Stimulated activated CD8-positive, alpha-beta memory T cell treated with anti-CD3 and anti-CD28 coated beads, Interleukin-4, amount 100 ng/mL, for 48 hours (primary cell): ENCODE measurements at places on chromosomes 5 and 9.

DNA sequence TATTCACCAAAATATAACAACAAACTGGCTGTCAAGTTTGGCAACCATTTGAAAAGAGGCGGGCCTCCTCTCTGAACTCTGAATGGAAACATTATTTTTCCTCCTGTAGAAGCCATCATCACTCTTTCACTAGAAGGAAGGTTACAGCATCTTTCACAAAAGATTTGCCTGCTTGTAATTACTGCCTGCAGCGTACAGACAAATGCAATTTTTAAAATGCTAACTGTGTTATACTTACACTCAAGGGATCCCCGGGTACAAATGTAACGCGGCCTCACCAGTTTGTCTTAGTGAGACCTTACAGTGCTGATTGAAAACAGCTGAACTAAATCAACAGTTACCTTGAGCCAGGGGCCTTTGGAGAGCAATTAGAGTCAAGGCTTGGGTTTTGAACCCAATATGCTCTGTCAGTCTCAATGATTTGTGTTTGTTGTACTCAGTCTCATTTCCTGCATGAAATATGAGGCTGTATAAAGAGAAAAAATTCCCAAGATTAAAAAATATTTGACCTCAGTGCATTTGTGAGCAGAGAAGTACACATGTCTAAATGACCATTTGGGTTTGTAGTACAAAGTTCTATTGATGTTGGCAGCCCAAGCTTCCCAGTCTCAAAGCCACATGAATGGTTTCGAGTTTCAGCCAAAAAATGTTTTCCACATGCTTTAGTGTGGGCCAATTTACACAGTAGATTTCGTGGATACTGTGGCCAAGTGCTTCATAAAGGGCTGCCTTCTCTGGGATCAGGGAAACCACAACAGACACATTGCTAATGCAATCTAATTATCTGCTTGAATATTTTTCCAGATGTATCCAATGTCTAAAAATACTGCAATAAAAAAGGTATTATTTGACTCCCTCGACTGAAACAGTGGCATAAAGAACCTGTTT, 500.0 kb downstream of the SPATA31D1 start:
- DNase-seq: no peak

GRCh38 chr5:135596157-135596763, 17.5 kb upstream of the CXCL14 start:
- no peak for DNase-seq

- no peak for DNase-seq
Measured at GRCh38 chr5:53543401-53543800, 17.0 kb upstream of the NDUFS4 start.

DNA sequence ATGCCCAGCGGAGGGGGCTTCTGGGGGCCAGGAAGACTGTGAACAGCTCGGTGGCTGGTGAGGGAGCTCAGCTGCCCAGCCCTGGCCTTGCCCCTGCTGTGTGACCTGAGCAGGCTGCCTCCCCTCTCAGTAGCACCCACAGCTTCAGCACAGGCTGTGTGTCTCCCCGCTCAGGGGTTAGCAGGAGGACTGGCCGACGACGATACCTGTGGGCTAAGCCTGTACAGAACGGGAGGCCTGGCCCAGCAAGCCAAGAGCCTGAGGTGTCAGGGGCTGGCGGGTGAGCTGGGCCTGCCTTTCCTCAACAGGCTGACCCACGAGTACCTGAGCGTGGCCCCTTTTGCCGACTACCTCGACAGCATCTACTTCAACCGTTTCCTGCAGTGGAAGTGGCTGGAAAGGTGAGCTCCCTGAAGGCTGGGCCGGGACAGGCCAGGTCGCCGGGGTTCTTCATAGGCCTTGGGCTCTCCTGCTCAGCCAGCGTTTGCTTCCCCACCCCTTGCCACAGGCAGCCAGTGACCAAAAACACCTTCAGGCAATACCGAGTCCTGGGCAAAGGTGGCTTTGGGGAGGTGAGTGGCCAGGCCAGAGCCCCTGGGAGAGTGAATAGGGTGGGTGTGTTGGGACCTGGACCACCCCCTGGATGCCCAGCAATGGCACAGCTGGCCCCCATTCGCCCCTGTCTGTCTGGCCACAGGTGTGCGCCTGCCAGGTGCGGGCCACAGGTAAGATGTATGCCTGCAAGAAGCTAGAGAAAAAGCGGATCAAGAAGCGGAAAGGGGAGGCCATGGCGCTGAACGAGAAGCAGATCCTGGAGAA, 6.6 kb downstream of the GRK6 start:
- no peak for DNase-seq

DNA sequence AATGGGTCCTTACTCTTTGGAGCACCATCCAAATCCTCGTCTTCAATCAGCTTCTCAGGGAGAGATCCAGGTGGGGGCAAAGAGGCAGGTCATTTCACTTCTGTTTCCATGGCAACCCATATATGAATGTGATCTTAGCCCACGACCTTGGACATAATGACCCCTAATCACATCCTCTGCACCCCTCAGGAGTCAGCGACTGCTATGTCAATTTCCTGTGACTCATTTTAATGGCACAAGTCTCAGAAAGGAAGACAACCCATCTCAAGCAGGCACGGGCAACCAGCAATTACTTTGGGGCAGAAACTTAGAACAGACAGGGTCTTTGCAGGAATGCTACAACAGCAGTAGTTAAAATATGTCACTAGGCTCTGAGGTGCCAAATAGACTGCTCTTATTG, 591.2 kb downstream of the TLR4 start:
- DNase-seq: no peak

GRCh38 chr9:127890053-127890452, 9.3 kb downstream of the ST6GALNAC6 start:
- no peak for DNase-seq

- DNase-seq: no peak
Measured at GRCh38 chr5:108233617-108234155, 148.2 kb downstream of the FBXL17 start.
